Lung (tissue), 17 donors: ENCODE measurements at places on chromosomes 12 and 14. TPM values are rescaled to one million over a fixed set of nuclear protein-coding genes. Genes with fewer than 3 reads are reported as not detected.

DNA sequence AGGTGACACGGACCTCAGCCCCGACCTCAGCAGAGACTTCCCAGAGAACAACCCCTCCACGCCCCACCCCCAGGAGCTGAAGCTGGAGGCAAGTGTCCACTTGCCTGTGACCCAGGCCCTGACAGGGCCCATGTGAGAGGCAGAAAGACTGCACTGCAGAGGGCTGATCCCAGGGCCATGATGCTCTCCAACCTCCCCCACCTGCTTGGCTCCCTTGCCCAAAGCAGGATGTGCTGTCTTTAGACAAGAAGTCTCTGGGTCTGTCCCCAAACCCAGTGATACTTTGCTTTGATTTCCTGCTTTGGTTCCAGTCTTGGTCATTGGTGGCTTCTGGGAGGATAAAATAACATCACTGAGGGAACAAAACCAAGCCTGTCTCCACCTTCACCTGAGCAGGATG, 59.4 kb downstream of the BCL11B start:
- peaks cover 35% of the 10 kb centered on the region for H3K4me1 ChIP-seq
- no peak for DNase-seq
- H3K27ac ChIP-seq, result no peak overlapping the region
- no peak overlapping the region for H3K4me3 ChIP-seq
- H3K36me3 ChIP-seq, result no peaks in the 10 kb centered on the region

The CDKN3 gene
- 5.0 TPM for polyA plus RNA-seq

GRCh38 chr12:131049549-131050339, 96.0 kb downstream of the ADGRD1 start:
- no peak overlapping the region for H3K4me3 ChIP-seq
- H3K36me3 ChIP-seq, result no peaks in the 10 kb centered on the region
- DNase-seq, result no peak
- H3K27me3 ChIP-seq, result no peaks in the 10 kb centered on the region
- no peaks in the 10 kb centered on the region for H3K4me1 ChIP-seq
- H3K27ac ChIP-seq, result peak overlapping the region; percentile 13

DNA sequence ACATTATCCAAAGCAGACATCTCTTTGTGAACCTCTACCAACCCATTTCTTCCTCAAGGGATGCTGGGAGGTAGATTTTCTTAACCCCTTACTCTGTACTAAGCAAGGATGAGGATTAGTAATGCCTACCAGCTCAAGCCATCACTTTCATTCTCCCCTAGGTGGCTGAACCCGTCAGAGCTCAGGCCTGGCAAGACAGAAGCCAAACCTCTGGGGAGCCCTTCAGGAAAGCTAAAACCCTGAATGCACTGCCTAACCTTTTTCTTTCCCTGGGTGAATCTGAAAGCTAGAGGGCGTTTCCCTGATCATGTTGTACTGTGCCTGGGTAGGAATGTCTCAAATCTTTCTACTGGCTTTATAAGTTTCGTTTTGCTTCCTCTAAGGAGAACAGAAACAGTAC, 617.3 kb downstream of the RPL10L start:
- no peaks in the 10 kb centered on the region for H3K36me3 ChIP-seq
- H3K4me1 ChIP-seq, result no peaks in the 10 kb centered on the region
- DNase-seq, result no peak
- H3K27ac ChIP-seq, result no peak overlapping the region

The GPHB5 gene
- polyA plus RNA-seq, result not detected

- H3K27ac ChIP-seq, result no peak overlapping the region
- H3K4me1 ChIP-seq, result no peaks in the 10 kb centered on the region
- H3K36me3 ChIP-seq, result no peaks in the 10 kb centered on the region
- DNase-seq, result peak; percentile 81
Observed at GRCh38 chr12:105428793-105429395, 98.4 kb downstream of the C12orf75 start.

The GALNT6 gene
- polyA plus RNA-seq, result 5.5 TPM

- no peaks in the 10 kb centered on the region for H3K36me3 ChIP-seq
- H3K4me3 ChIP-seq, result no peak overlapping the region
- no peaks in the 10 kb centered on the region for H3K27me3 ChIP-seq
- no peak for DNase-seq
- no peaks in the 10 kb centered on the region for H3K4me1 ChIP-seq
Observed at GRCh38 chr14:71361336-71361735, 454.1 kb downstream of the PCNX1 start.

The UBE3B gene
- polyA plus RNA-seq, result 10.0 TPM

GRCh38 chr12:101824831-101825230, 5.9 kb downstream of the GNPTAB start:
- H3K27me3 ChIP-seq, result no peaks in the 10 kb centered on the region
- H3K4me3 ChIP-seq, result no peak overlapping the region
- DNase-seq, result no peak
- H3K4me1 ChIP-seq, result peaks cover 7% of the 10 kb centered on the region

DNA sequence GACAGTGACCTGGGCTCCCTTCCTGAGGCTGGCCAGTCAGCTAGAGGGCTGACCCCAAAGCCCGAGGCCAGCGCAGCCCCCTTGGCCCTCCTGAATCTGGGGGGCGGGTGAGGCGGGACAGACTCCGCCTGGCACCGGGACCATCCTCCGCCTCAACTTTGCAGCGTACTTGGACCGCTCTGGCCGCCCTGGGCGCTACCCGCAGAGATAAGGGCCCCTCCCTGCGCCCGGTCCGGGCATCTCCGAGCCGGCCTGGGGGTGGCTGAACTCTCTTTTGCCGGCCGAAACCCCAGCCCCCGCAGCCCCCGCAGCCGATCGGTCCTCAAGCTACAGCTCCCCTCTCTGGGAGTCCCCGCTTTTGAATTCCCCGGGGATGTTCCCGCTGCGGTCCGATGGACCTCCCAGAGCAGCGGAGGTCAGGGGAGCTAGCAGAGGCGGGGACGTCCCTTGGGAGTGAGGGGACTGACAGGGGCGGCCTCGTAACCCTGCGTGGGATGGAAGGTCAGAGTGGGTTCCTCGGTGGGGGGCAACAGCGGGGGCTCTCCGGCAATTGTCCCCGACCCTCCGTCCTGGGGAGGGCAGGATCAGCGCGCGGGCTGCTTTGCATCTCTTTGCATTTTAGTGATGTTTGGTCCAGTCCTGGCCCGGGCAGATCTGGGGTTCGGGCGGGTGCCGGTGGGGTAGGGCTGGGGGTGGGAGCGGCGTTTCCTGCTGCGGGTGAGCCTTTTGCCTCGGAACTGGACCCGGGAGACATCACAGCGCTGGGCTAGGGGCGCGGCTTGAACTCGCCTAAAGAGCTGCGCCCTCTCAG, at the start of gene CRIP1:
CRIP1 (plus strand) TSS at position 724 of the 811 bp plus-strand sequence. CDS start 374 bp downstream, outside the sequence.
- H3K4me1 ChIP-seq, result peaks cover 4% of the 10 kb centered on the region
- peak within 1 kb of the TSS; percentile 91 for H3K27ac ChIP-seq
- H3K4me3 ChIP-seq, result peak within 1 kb of the TSS; percentile 18
- no peaks in the 10 kb centered on the region for H3K36me3 ChIP-seq
- no peak for DNase-seq

GRCh38 chr14:68482772-68483395, 310.0 kb downstream of the ZFP36L1 start:
- H3K27ac ChIP-seq, result no peak overlapping the region
- H3K4me1 ChIP-seq, result peaks cover 3% of the 10 kb centered on the region
- H3K27me3 ChIP-seq, result no peaks in the 10 kb centered on the region
- no peaks in the 10 kb centered on the region for H3K36me3 ChIP-seq
- H3K4me3 ChIP-seq, result no peak overlapping the region
- DNase-seq, result no peak

DNA sequence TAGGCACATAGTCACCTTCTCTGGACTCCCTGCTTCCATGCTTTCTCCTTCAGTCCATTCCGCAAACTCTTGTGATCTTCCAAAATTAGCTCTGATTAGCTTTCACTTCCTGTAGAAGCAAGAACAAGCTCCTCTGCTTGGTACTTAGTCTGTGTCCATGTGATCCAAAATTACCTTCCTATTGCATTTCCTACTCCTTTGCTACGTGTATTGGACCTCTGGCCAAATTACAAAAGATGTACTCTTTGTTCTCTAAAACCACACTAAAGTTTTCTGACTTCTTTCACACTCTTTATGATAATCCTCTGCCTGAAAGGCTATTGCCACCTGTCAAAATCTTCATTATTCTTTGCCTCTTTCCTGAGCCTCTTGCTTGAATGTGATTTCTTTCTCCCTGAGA, 786 bp upstream of the TSFM start:
- H3K4me1 ChIP-seq, result peaks cover 1% of the 10 kb centered on the region
- H3K27ac ChIP-seq, result no peak overlapping the region
- DNase-seq, result no peak
- no peaks in the 10 kb centered on the region for H3K27me3 ChIP-seq

DNA sequence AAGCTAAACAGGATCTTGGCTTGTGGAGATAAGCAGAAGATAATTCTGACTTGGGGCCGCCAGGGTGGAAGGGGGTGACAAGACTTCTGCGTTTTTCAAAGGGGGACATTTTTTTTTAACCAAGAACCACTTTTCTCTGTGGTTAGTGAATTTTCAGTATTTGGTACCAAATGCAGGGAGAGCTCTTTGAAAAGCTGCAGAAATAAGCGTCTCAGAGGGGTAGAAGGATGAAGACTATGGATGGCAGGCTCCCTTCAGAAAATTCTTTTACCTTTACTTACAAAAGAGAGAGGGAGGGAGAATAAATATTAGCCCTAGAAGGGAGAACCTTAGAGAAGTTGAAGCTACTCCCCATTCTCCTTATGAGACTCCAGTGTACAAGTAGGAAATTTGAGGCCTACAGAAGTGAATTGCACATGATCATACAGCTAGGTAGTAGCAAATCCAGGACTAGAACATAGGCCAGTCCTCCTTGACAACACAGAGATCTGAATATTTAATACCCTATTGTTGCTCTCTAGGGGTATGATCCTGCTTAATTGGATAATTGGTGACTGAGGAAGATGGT, 840 bp downstream of the MRPL52 start:
- no peak for DNase-seq
- no peaks in the 10 kb centered on the region for H3K27me3 ChIP-seq
- H3K4me3 ChIP-seq, result no peak overlapping the region

GRCh38 chr14:41868396-41868795, 261.7 kb downstream of the LRFN5 start:
- H3K4me1 ChIP-seq, result no peaks in the 10 kb centered on the region
- no peak overlapping the region for H3K27ac ChIP-seq
- H3K36me3 ChIP-seq, result no peaks in the 10 kb centered on the region
- no peak overlapping the region for H3K4me3 ChIP-seq

DNA sequence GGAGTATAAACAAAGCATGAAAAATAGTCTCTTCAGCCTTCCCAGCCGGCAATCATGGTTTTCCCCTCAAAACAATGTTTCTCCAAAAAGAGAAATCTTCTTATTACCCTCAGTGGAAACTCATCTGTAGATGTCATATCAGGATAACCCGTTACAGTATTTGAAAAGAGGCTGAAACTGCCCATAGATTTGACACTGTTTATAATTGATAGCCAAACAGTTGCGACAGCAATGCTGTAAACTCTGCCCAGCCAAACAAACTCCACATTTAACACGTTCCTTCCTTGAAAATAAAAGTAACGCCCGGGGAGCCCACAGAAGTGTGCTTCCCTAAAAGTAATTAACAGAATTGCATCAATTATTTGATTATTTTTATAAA, 201.3 kb upstream of the FOXN3 start:
- peak overlapping the region; percentile 41 for H3K4me3 ChIP-seq
- no peaks in the 10 kb centered on the region for H3K36me3 ChIP-seq
- no peak overlapping the region for H3K27ac ChIP-seq
- peaks cover 3% of the 10 kb centered on the region for H3K4me1 ChIP-seq
- DNase-seq, result peak; percentile 86

The GPHN gene
- polyA plus RNA-seq, result 36.8 TPM

DNA sequence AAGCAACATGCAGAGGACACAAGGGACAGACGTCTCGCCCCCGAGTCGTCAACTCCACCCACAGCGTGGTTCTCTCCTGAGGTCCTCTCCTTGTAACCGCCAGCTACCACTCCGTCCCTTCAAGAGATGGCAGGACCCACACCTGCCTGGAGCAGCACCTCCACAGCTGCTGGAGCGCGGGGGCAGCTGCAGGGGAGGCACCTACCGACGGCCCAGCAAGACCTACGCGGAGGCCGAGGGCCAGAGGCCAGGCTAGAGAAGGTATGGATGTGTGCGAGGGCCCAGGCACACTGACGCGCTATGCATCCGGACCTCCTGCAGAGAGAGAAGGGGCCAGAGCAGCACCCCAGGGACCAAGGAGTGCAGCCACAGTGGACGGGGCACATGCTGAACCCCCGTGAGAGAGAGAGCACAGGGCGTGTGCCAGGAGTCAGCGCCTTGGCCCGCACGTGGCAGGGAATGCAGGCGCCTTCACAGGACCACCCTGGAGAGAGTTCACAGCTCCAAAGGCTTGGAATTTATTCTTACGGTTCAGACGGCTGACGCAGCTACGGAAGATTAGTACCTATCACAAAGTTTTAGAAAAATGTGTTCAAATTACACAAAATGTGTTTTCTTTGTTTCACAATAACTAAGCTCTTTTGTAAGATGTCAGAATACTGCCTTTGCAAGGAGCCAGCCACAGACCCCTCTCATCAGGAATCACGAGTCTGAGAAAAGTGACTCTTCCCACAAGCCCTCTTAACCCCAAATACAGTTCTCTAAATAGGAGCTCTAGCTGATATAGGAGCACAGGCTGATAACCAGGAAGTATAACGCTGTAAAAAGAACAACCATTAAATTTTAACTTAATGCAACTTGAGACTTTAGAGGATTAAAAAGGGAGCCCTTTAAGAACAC, 36.8 kb downstream of the CDC42BPB start:
- no peaks in the 10 kb centered on the region for H3K27me3 ChIP-seq
- H3K4me3 ChIP-seq, result no peak overlapping the region
- no peaks in the 10 kb centered on the region for H3K36me3 ChIP-seq
- no peak overlapping the region for H3K27ac ChIP-seq
- H3K4me1 ChIP-seq, result peaks cover 41% of the 10 kb centered on the region
